ENCODE measurements at places on chromosomes 2 and 18.

GRCh38 chr2:156333951-156334495 is 1.5 kb upstream of the NR4A2 start:
- peak; percentile 20 for DNase-seq

DNA sequence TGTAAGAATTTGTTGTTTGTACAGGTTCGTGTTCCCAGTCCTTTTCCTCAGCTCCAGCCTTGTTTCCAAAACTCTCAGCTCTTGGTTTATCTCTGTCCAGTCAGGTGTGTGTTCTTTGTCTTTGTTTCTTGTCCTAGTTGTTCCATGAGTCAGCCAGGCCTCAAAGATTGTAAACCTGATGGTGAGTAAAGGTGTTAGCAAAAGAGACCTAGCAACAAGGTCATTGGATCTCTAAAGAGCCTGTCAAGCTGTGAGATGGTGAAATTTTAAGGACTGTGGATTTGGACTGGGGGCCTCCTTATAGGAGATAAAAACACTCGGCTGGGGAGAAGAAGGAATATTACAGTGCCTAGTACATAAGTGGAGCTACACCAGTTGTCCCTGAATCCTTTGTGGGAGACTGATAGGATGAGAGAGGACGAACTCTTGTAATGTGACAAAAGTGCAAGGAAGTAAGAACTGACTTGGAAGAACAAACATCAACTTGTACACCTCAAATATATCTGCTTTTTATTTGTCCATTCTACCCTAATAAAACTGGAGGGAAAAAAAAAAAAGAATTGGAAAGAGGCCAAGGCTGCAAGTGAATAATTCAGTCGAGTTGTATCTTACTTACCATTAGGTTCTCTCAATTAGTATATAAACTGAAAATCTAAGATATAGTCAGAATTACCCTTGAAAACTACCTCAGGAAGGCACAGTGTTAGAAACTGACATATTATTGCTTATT is 37.2 kb downstream of the ITGA6 start:
- DNase-seq: no peak

GRCh38 chr2:118858485-118859156 is 11.2 kb upstream of the EN1 start:
- no peak for DNase-seq

DNA sequence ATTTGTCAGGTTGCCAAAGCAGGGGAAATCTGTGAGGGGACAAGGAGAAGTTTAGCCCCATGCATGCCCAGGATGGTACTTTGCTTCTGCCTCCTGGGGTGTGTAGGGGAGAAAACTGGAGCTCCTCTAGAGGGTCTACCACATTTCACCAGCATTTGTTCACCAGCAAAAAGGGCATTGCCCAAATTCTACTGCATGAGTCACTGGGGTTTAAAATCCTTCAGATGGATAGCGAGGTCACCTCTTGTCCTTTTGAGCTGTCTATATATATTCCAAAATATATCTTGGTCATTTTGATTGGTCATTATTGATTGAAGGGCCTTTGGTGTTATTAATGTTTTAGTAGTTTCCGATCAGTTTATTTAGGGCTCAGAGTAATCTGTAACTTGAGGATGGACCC is 18.7 kb downstream of the FHOD3 start:
- no peak for DNase-seq

- no peak for DNase-seq
Measured at GRCh38 chr2:11967946-11968465, 221.6 kb downstream of the LPIN1 start.

DNA sequence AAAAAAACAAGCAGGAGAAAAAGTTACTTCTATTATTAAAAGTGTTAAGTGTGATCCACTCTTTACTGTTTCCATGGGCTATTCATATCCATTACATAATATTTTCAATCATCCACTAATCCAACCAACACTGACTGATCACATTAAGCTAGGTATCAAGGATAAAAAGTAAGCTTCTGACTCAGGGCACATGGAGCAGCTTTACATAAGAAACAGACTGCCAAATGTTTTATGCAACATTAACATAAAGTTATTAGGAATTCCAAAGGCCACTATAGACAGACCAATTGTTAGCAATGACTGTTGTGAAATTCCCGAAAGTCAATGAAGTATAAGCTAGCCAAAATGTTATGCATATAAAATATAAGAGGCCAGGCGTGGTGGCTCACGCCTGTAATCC is 277.6 kb downstream of the ZEB2 start:
- DNase-seq: no peak

- DNase-seq: no peak
Measured at GRCh38 chr18:78087338-78087737, 837.7 kb downstream of the GALR1 start.

DNA sequence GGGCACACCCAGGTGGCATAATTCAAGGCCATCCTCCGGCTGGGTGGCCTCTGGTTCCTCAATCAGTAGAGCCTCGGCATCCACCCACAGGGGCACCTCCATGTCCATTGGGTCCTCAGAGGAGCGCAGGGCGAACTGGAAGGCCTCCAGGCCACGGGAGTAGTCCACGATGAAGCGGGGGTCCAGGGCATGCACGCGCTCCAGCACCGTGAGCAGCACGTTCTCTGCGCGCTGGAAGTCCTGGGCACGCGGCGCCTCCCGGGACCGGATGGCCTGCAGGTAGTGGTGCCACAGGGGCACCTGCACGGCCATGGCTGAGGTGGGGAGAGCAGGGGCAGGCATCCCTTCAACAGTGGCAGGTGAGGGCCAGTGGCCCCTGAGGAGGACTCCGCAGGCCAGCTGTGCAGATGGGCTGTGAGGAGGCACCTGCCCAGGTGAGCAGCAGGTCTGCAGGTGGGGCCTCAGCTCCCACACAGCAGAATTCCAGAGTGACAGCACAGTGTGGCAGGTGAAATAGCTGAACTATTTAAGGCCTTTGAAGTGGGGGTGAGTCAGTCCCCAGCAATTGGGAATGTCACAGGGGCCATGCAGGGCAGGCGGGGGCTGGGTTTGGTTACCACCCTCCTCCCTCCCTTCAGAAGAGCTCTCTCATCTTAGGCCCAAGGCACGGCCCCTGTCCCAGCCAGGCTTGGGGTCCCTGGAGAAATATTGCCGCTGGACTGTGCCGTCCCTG is at the start of gene MAB21L4:
MAB21L4 (minus strand) TSS at position 501 of the 733 bp plus-strand sequence; CDS start at position 342, 159 bp downstream.
- no peak for DNase-seq

DNA sequence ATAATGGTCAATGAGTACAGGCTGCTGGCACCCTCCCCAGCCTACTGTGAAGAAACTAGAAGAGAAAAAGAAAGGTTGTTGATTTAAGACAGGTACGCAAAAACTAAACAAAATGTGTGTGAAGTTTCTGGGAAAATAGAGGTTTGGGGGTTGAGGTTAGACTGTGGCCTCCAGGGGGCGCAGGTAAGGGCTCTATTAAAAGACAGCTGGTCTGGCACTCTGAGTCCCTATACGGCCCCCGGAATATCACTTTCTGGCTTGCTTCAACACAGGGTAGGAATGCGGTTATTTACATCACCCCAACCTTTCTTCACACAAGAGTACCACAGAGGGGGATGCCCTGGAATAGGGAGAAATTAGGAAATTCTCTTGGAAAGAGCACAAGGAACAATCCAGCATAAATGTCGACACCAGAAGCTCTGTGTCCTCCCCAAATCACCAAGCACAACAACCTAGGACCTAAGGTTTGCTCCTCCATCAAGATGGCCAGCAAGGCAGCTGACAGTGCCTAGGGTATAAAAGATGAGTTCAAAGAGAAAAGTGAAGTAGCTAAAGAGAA is 480.8 kb upstream of the KLHL29 start:
- no peak for DNase-seq
